ENCODE measurements at places on chromosomes 7 and 10.

DNA sequence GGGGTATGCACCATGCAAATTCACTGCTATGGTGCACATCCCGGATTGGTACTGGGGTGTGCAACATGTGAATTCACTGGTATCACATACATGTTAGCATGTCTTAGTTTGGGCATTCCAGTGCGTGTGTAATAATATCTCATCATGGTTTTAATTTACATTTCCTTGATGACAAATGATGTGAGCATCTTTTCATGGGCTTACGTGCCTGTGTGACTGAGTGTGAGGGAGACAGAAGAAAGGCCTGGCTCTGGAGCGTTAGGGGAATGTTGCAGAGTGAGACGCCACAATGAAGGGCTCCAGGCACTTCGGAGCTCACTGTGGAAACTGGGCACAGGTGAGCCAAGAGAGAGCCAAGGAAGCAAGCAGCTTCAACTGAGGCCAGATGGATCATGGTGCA lies 162.6 kb downstream of the UBE2H start:
- DNase-seq = no peak

GRCh38 chr10:78278058-78278404 lies 244.4 kb downstream of the RPS24 start:
- DNase-seq = no peak

DNA sequence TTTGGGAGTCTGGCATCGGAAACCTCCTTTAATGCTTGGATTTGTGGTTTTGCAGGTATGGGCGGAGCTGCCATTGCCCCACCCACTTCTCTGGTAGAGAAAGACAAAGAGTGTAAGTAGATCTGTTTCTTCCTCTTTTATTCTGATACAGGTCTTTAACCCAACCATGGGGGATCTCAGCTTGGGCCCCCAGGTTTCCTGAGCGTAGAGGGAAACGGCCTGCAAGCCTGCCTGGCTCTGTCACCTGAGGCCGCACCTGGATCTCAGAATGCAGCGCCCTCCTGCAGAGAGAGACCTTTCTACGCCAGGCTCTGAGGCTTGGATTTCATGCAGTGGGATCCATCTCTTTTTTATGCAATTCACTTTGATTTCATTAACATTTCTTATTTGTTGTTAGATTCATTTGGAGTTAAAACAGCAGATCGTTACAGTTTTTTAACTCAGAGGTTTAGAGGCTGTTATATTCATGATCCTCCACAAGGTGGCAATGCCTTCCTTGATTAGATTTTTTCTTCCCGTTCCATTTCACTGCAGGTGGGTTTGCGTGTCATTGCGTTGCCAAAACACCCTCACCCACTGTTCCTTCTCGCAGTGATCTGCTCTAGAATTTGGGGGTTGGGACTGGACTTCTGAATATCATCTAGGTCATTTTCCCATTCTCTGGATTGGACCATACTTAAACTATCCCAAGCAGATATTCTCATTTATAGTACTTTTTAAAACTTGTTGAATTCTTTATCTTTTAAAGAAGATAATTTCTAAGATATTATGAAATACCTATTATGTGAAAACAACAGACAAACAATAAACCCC lies 20.0 kb downstream of the RBM17 start:
- DNase-seq = peak; percentile 69

GRCh38 chr7:40303996-40304395 lies 169.2 kb downstream of the SUGCT start:
- DNase-seq = peak; percentile 51

DNA sequence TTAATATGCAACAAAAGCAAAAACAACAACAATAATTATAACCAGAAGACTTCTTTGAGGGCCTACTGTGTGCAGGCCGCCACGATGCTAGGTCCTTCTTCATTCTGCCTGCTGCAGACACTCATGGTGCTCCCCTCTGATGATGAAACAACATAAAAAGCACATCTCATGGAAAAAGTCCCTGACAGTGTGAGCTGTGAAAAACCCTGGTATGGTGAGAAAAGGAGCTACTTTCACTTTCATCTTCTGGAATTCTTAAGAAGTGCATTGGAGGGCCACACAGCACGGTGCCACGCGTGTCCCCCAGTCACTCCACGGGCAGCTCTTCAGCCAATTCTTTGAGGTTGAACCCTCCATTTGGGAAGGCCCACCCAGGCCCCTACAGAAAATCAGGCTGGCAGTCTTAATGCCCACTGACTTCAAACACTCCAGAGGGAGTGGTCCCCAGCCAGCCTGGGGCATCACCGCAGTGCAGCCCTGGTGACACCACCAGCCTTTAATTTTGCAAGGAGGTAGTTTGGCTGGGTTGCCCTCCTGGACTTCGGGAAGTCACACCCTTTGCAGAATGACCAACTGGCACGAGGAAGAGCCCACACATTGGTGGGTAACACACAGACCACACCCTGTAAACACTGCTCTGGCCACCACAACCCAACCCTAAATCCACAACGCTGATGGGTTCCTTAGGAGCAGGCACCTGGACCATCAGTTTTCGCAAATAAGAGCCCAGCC lies 7.7 kb downstream of the KCNMA1 start:
- DNase-seq = no peak

DNA sequence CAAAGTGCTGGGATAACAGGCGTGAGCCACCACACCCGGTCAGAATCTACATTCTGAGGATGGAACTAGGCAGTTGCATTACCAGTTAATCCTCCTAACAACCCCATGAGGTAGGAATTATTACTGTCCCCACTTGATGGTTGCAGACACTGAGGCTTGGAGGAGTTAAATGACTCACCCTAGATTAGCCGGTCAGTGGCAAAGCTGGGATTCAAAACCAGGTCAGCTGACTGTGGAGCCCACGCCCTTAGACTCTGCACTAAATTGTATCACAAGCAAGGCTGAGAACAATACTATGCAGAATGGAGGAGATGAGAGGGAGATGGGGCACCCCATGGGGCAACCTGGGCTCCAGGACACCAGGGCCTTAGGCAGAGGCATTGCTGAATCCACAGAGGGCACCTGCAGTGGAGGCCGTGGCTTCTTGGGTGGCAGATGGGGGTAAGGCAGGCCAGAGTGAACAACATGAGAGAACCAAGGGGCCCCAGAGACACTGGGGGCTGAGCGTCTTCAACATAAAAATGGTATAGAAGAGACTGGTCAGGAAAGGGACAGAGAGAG lies 723.4 kb downstream of the PARD3 start:
- no peak for DNase-seq

GRCh38 chr7:106767498-106768323 lies 97.4 kb upstream of the PIK3CG start:
- peak; percentile 37 for DNase-seq

- peak; percentile 32 for DNase-seq
Measured at GRCh38 chr10:132962623-132963429, 20.5 kb upstream of the CFAP46 start.

GRCh38 chr10:121091961-121092719 lies 241.0 kb downstream of the WDR11 start:
- no peak for DNase-seq

DNA sequence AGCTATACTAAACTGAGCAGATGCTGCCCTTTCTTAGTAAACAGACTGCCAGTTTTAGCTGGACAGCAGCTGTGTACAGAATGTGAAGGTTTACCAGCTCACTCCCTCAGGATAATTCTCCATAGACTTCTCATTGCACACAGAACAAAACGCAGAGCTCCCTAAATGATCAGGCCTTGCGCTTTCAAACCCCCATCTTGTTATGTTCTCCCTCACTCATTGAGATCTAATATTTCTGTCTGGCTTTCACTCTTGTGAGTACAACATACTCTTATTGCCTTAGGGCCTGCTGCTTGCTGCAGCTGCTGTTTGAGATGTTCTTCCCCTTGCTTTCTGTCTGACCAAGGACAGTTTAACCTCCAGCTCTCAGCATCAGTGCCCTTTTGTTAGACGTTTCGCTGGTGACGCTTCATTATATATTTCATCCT lies 17.3 kb downstream of the VWDE start:
- no peak for DNase-seq

DNA sequence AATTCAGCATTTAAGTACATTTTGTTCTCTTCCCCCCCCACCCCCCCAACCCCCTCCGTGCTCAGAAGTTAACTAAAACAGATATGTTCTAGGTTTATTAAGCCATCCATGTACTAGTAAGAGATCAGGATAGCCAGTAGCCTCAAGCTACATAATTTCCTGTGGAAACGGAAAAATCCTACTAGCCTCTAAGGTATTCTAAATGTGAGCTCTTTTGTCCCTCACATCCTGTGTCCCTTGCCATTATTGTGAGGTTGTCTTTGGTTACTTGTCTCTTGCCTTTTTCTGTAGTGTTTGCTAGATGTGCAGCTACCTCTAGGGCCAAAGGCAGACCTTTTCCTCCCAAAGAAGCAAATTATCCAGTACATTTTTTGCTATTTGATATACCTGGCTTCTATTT lies 92.1 kb downstream of the BTRC start:
- no peak for DNase-seq

GRCh38 chr10:85315657-85316056 lies 987.3 kb downstream of the CCSER2 start:
- no peak for DNase-seq

- peak; percentile 95 for DNase-seq
Measured at GRCh38 chr7:73683056-73683787, at the start of the genes BUD23 and DNAJC30. Gene BUD23, plus strand, starts transcription at chr7:73683597. Its CDS starts 29 bp downstream, at chr7:73683626. Gene DNAJC30, minus strand, starts transcription at chr7:73683453. Its CDS starts 30 bp downstream, at chr7:73683423.

- DNase-seq = peak; percentile 88
Measured at GRCh38 chr10:124403548-124403947, 15.2 kb downstream of the OAT start.

- no peak for DNase-seq
Measured at GRCh38 chr10:102675011-102675665, 30.9 kb downstream of the TRIM8 start.

- DNase-seq = peak; percentile 93
Measured at GRCh38 chr10:3452683-3453361, 280.2 kb upstream of the PITRM1 start.

- no peak for DNase-seq
Measured at GRCh38 chr7:33298848-33299247, 169.5 kb downstream of the BBS9 start.

DNA sequence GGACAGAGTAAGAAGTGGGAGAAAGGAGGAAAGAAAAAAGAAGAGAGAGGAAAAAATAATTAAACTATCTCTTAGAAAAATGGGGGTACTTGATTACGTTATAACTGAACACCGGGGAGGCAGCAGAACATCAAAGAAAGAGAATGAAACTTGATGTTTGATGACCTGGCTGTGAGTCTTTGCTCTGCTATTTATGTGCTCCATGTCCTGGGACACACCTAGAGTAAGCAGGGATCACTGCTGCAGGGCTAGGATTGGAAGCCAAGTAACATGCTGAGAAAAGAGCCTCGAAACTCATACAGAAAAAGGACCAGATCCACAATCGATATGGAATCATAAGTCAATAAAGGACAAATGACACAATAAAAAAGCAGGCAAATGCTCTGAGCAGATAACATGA lies 56.7 kb upstream of the COL13A1 start:
- DNase-seq = no peak

- DNase-seq = no peak
Measured at GRCh38 chr10:8400151-8400550, 345.7 kb downstream of the GATA3 start.

DNA sequence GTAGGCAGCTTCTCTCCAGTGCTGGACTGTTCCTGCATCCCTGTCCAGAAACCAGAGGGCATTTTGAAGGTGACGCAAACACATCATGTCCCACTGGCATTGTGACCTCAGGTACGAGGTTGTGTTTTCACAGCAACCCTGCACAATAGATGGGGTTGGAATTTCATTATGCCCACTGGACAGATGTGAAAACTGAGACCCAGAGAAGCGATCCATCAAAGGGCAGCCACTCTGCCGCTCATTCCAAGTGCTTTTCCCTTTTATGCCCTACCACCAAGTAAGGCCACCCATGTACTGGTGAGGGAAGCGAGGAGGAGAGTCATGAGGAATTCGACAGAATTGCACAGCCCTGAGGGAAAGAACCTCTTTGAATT lies 63.3 kb downstream of the CALML3 start:
- DNase-seq = no peak

DNA sequence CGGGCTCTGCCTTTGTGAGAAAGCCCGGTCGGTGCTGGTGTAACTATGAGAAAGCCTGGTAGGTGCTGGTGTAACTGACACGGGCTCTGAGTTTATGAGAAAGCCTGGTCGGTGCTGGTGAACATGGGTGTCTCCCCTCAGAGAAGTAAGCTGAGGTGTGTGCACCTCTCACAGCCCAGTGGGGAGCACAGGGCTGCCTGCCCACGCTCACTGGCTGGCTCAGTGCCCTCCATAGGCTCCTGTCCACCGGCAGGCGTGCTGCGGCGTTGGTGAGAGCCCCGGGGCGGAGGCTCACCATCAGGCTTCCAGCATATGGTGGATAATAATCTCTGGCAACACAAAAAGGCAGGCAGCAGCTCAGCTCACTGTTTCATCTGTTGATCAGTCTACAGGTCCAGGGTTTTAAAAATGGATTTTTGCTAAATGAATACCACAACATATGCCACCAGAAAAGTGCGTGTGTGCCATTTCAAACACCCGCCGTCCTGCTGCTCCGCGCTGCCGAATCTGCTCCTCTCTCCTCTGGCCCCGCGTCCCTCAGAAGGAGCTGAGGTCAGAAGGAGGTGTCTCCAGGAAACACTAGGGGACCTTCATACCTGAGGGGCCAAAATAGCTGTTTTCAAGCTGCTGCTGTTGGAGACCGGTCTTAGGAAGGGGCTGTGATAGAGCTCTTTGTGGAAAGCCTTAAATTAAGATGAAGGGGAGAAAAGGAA lies 365.7 kb downstream of the DNAJB6 start:
- no peak for DNase-seq
